ENCODE measurements at places on chromosomes 12 and 14. TPM values are rescaled to one million over a fixed set of nuclear protein-coding genes. Genes with fewer than 3 reads are reported as not detected.

The A2M gene
- polyA plus RNA-seq: 133 TPM

The SP7 gene
- polyA plus RNA-seq: not detected

The KRT86 gene
- polyA plus RNA-seq: not detected

The MYO1H gene
- polyA plus RNA-seq: 0.28 TPM

DNA sequence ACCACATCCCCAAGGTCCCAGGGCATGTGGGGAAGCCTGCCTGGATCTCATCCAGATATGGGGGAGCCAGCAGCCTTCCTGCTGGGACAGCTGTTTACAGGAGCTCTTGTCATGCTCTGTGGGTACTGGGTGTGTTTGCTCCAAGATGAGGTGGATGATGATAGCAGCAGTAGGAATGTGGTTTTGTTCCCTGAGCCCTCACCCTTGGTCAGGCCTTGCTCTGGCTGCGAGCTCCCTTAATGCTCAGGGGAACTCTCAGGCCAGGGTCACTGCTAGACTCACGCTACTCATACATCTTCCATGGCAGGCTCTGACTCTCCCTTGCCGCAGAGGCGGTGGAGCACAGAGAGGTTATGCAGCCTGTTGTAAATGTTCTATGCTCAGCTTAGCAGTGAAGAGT lies 990.3 kb downstream of the AACS start:
- DNase-seq: no peak
- H3K36me3 ChIP-seq: no peaks in the 10 kb centered on the region

DNA sequence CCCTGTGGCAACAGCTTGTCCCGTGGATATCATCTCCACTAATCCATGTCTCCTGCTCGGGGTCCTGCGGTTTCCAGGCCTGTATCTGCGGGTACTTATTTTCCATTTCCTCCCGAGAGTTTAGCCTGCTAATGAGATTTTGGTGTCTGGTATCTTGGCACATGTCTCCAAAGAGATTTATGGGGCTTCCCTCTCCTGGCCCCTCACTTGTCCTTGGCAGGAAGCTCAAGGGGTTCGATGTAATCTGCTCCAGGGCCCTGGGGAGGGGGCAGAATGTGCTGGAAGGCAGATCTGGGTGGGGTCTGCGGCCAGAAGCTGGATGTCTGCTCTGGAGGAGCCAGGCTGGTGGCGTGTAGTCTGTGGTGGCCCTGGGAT lies 85.7 kb downstream of the KIF26A start:
- no peaks in the 10 kb centered on the region for H3K36me3 ChIP-seq
- peaks cover 3% of the 10 kb centered on the region for H3K4me1 ChIP-seq
- no peak for DNase-seq
- no peaks in the 10 kb centered on the region for H3K27me3 ChIP-seq

DNA sequence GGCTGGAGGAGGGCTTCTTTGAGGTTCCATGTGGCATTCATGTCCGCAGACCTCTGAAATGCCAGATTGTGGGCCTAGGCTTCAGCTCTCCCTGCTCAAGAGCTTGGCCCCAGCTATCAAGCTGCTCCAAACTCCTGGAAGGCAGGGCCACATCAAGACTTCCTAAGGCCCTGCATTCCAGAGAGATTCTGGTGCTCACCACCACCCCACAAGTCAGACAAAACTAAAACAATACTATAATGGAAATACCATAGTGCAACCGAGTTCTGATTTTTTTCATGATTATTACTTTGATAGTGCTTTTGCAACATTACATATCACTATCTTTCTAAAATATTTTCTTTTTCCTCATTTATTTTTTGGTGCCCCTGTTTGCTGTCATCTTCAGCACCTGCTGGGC lies 86.3 kb downstream of the CALM1 start:
- no peaks in the 10 kb centered on the region for H3K36me3 ChIP-seq
- no peak for DNase-seq

DNA sequence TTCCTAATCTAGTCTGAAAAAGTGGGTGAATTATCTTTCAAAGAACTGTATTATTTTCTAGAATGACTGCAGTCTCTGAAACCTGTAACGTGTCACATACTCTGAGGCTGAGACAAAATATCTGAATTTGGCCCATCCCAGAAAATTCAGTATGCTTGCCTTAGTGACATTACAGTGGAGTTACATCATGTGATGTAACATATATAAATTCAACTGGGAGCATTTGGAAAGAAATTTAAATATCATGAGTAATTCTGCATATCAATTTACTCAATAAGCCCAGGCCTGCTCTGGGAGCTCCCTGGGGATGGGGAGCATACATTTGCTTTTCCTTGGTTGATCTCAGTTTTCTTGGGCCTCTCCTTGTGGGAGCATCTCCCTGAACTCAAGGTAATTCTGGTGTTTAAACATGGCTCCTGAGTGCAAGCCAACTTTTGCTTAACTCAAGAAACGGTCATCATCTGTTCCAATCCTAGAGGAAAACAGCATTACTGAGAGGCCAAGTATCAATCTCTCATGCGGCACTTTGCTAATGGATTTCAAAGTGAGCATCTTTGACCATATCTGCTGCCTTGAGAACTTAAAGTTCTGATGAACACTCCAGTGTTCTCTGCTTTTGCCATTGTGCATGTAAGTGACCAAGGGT lies 54.4 kb downstream of the AKAP6 start:
- no peak overlapping the region for H3K27ac ChIP-seq
- no peak for DNase-seq
- H3K27me3 ChIP-seq: no peaks in the 10 kb centered on the region
- H3K36me3 ChIP-seq: no peaks in the 10 kb centered on the region
- no peaks in the 10 kb centered on the region for H3K4me1 ChIP-seq

DNA sequence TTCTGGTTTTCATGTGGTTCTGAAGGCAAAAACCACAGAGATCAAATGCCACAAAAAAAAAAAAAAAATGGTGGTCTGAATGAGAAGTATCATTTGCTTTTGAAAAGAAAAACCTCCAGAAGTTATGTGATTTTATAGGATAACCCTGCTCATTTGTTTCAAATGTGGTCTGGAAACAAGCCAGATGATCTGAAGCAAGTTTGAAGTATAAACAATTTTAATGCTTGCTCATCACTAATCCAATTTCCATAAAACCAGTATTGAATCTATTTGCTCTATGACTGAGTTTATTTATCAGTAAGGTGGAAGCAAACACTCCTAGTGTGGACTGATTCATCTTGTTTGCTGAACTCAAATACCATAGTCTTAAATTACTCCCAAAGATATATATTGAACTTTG lies 407.3 kb upstream of the FLRT2 start:
- no peak overlapping the region for H3K27ac ChIP-seq
- no peak overlapping the region for H3K4me3 ChIP-seq
- no peaks in the 10 kb centered on the region for H3K4me1 ChIP-seq
- no peaks in the 10 kb centered on the region for H3K36me3 ChIP-seq
- H3K27me3 ChIP-seq: no peaks in the 10 kb centered on the region

GRCh38 chr12:48881686-48882314 lies 16.1 kb upstream of the RND1 start:
- H3K4me1 ChIP-seq: peaks cover 4% of the 10 kb centered on the region
- DNase-seq: no peak
- H3K4me3 ChIP-seq: peak overlapping the region; percentile 20
- H3K36me3 ChIP-seq: no peaks in the 10 kb centered on the region
- H3K27ac ChIP-seq: no peak overlapping the region

DNA sequence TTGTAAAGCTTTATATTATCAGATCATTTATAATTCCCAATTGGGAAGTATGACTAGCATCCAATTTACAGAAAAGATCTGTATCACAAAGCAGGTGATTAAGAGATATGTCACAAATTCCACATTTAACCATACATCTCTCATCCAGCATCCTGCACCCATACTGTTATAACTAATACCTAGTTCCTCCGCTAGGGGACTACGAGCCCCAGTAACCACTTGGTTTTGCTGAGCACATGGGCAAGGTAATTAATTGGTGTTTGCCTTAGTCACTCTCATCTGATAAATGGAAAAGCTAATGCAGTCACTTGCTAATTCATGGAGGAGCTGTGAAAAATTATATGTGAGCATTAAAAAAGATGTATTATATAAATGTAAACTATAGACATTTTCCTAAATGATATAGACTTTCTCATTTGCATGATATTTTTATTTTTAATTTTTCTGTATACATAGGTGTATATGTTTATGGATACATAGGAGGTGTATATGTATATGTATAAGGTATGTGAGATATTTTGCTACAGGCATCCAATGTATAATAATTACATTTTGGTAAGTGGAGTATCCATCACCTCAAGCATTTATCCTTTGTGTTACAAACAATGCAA lies 1031.8 kb downstream of the GALC start:
- H3K4me1 ChIP-seq: no peaks in the 10 kb centered on the region
- H3K4me3 ChIP-seq: no peak overlapping the region
- no peaks in the 10 kb centered on the region for H3K27me3 ChIP-seq
- H3K27ac ChIP-seq: no peak overlapping the region
